ENCODE measurements at places on chromosomes 12 and 14.

GRCh38 chr14:78424311-78424710, 254.1 kb downstream of the NRXN3 start:
- no peak for DNase-seq

GRCh38 chr14:84074626-84075025, 1455.3 kb upstream of the FLRT2 start:
- no peak for DNase-seq

GRCh38 chr14:74364271-74364880, 16.1 kb downstream of the VRTN start:
- DNase-seq = no peak

DNA sequence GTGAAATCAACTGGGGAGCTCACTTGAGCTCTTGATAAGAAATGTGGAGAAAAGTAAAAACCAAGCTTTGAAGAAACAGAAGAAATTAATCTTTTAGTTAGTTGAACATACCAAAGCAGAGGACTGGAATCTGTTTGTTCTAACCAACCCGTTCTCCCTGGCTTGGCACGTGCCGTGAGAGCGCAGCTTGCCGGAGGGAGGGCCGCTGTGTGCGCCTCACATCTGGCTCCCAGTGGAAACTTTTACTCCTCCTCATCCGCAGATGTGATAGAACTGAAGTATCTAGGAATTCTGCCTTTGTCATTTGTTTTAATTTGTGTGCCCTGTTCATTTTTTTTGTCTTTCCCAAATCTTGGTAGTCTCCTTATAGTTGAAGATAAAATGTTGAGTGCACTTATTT, 64.9 kb downstream of the DDX51 start:
- DNase-seq = no peak

DNA sequence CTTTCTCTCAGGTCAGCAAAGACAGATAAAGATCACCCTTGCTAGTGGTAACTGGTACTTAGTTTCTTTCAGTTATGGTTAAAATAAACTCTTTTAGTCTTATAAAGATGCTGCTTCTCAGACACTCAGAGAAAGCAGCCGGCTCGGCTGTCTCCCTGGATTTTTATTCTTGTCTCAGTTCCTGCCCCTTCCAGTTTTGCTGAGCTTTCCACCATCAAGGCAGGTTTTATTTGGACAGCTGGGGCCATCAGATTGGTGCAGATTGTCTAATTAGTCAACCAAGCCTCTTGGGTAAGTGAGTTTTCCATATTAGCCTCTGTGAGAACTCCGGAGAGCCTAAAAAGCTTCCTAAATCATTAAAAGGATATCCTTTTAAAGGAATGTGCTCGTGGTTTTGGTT, 130.8 kb upstream of the BMP4 start:
- no peak for DNase-seq

- no peak for DNase-seq
These were observed 53.5 kb downstream of the ETV6 start for GRCh38 chr12:11702959-11703358.

- no peak for DNase-seq
These were observed 107.4 kb downstream of the AEBP2 start for GRCh38 chr12:19546611-19547162.

DNA sequence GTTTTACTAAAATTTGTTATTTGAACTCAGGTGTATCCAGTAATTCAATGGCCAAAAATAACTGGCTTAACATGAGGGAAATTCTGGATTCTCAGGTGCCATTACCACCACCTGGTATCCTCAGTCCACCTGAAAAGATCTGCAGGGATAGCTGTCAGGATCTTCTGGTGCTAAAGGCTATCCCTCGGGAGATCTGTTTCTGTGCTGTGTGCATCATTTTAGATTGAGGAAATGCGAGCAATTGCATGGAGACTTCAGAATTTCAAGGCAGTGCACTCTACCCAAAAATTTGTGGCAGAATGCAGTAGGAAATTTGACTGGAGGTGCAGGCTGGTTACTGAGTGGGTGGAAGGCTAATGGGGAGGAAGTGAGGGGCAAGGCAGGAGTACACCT, 26.4 kb downstream of the ZCCHC8 start:
- no peak for DNase-seq

DNA sequence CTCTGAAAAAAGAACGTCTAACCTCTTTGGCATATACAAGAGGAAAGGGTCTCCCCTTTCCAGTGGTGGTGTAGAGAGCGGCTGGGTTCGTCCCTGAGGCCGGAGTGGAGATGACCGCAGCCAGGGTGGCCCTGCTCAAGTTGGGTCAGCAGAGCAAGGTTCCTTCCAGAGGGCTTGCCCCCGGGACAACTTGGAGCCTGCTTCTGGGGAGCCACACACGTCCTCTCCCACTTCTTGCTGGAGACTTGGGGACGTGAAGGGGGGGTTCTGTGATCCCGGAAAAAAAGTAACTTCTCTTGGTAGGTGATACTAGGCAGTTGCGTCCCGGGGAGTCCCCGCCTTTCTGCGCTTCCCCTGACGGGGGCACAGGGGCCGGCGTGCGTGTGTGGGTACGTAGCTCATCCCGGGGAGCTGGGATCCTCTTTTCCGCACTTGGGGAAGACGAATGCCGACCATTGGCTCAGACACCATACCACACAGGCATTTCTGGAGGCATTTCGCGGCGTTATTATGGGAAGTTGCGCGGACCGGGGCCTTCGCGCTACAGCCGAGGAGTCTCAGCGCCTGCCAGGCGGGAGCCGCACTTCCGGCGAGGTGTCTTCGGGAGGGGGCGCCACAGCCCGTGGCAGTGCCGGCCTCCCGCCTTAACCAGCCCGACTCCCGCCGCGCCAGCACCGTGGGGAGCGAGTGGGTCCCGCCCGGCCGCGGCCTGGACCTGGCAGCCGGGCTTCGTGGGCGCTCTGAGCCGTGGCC, 14.8 kb upstream of the PAX9 start:
- no peak for DNase-seq

- DNase-seq = peak; percentile 20
These were observed 18.4 kb upstream of the SRGAP1 start for GRCh38 chr12:63826006-63826585.

- no peak for DNase-seq
These were observed 322.2 kb upstream of the DIO3 start for GRCh38 chr14:101239065-101239464.

- DNase-seq = no peak
These were observed 12.2 kb downstream of the TBX3 start for GRCh38 chr12:114671443-114672411.

DNA sequence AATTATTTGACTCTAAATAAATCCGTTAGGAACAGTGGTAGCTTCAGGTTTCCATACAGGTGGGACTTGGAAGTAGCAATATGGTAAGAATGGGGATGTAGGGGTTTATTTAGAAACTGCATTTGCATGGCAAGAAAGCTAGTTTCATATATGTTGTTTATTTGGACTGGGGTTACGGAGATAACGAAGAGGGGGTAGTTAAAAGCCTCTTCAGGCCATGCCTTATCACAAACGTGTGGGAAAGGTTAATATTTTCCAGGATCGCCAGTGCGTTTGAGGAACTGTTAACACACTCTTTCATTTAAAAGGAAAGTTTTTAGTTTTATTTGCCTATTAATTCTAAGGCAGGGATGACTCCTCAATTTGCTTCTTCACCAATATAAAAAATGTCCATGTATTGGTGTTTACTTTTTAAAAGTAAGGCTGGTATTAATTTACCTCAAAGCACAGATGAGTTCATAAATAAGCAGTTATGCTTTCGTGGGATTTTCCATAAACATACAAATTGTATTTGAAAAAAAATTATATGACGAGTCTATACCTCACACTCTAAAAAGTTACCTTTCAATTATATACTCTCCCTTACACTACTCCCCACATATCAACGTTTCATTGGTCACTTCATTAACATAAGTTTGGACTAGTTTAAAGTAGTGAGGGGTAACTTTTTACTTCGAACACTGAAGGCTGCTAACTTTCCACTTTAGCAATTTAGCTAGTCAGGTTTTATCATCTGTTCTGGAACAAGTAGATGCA, 814 bp downstream of the RAB2B start:
- DNase-seq = no peak
